HFF-Myc (cell line): ENCODE measurements at places on chromosomes 2 and 18.
A peak's percentile ranks its signal among the peaks of the same experiment; 100 is the strongest.

DNA sequence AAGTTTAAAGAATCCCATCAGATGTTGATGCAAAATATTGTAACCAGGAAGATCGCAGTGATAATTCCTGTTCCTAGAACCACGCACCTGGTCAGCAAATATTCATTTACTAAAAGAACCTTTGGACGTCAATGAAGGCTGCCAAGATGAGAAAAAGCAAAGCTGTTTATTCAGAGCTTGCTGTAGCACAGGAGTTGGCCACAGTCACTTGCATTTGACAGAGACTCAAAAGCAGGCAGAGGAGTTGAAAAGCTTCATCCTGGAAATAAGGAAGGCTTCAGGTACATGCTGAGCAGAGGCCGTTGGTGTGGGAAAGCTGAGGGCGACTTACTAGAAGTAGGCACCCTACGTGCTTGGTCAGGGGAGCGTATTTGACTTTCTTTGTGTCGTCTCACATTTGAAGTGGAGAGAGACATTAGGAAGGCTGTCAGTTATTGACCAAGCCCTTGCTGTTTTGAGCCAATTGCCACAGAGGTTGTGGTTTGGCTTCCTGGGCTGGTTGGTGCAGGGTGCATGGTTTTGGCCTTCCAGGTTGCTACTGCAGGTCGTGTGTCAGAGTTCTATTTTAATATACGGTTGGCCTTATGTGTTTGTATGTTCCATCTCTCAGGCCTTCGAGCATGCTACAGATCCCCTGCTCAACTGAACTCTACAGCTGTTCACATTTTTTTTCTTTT lies 289.6 kb downstream of the METTL4 start:
- DNase-seq: no peak

DNA sequence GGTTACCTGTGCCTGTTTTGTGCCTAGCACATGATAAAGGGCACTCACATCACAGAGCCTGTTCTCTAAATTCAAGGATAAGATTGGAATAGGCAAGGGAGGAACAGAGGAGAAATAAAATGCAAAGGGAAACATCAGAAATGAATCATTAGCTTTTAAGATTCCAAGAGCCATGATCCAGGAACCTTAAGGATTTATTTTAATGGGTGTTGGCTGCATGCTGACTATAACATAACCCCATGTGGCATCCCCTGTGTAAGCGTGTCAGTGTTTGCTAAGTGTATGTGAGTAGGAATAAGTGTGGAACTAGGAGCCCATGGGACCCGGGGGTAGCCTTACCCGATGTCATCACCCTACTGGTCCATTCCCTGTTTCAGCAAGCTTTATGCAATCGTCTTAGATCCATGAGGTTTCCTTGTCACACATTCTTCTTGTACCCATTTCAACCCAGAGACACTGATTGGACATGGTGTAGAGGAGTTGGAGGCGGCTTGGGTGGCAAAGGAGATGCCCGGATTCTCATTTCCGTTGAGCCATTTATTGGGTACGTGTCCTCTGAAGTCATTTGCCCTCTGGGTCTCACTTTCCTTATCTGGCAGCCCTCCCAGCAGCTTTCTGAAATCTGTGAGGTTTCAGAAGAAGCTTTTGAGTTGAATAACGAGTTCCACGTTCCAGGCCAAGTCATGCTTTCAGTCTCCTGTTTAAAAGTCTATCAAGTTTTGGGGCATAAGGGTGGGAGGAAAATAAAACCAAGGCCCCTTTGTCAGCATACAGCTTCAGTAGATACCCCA lies 117.0 kb downstream of the MGAT5 start:
- peak; percentile 27 for DNase-seq

DNA sequence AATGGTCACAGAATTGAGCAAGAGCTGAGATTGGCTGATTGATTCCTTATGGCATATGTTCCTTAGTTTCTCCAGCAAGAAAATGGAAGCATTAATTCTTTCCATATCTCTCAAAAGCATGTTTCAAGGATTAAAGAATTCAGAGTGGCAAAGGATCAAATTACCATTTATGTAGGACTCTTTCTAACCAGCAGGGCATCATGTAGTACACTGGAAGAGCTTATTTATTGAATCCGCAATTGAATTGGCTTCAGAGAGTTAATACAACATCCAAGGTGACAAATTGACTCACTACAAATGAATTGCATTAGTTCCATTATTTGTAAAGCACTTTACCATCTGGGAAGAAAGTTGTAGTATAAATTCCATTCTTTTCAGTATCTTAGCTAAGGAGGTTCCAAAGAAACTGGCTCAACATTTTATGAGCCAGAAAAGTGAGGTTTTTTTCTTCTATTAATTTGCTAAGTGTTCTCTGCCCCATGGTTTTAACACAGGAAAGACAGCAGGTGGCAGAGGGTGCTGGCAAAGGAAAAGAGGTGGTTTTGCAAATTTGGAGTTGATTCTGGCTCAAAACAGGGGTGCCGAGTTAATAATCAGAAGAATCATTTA lies 409.9 kb downstream of the MTX2 start:
- DNase-seq: no peak

- DNase-seq: no peak
These were observed 66.5 kb upstream of the CABLES1 start for GRCh38 chr18:23068570-23069310.

- DNase-seq: peak; percentile 36
These were observed 70.8 kb downstream of the RAPGEF4 start for GRCh38 chr2:172806493-172806892.

DNA sequence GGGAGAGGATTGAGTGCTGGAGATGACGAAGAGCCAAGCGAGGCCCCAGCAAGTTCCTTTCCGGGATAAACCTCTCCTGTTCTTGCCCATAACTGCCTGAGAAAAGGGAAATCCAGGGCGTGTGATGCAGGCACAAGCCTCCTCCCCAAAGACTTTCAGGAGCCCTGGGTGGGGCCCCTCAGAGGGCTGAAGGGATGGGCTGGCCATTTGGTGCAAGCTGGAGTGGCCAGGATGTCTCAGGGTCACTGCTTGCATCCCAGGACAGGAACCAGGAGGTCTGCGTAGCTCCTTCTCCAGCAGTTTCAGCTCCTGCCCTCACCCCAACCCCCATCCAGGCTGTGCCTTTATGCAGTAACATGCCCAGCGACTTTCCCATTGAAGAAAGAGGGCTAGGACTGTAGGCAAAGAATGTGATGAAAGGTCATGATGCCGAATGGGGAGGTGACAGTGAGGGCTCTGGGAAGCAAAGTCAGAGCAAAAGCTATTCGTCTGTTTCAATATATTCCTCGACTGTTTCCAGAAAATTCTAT lies 80.2 kb downstream of the PXDN start:
- no peak for DNase-seq

DNA sequence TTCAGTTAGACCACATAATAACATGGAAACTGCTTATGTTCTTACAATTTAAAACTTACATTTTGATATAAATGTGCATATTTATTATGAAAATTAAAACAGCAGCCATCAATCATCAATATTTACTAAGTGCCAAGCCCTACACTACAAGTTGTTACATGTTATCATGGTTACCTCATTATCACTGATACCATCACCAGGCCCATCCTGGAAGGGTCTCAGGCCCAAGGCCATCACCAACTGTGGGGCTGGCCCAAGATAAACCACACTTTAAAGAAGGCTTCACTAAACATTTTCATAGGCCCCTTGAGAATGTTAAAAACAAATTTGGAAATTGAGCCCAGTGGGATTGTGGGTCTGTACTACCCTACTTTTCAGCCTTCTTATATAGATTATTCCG lies 6.4 kb downstream of the ITSN2 start:
- DNase-seq: no peak

GRCh38 chr18:46283895-46284295 lies 179.7 kb downstream of the HAUS1 start:
- no peak for DNase-seq

DNA sequence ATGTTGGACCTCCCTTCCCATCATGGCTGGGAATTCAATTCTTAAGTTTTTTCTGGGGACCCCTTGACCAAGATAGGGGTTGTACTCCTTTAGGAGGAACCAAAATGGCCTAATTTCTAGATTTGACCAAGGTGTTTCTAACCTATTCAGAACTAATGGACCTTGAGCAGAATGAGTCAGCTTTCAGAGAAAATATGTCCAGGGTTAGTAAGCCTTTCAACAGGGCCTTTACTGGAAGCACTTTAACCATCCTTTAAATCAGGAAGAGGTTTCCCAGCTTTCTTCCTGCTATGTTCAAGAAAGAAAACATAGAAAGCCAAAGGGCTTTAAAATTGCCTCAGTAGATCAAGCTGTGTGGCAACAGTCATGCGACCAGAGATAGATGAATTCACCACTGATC lies 1184.9 kb upstream of the ACVR2A start:
- no peak for DNase-seq

DNA sequence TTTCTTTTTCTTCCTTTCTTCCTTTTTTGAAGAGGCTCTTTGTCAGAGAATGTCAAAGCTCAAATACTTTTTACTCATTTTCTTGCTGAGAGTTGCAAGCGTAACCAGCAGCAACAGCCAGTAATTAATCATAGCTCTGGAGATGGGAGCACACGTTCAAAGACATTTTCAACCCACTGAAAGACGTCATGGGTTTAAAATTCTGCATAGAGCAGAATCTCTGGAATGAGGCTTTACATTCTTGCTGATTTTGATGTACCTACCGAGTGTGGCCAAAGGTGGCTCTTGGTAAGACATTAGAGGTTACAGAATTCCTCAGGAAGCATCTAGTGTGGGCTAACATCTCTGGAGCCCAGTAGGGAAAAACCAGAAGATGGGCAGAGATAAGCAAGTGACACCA lies 292.5 kb downstream of the MTX2 start:
- no peak for DNase-seq

DNA sequence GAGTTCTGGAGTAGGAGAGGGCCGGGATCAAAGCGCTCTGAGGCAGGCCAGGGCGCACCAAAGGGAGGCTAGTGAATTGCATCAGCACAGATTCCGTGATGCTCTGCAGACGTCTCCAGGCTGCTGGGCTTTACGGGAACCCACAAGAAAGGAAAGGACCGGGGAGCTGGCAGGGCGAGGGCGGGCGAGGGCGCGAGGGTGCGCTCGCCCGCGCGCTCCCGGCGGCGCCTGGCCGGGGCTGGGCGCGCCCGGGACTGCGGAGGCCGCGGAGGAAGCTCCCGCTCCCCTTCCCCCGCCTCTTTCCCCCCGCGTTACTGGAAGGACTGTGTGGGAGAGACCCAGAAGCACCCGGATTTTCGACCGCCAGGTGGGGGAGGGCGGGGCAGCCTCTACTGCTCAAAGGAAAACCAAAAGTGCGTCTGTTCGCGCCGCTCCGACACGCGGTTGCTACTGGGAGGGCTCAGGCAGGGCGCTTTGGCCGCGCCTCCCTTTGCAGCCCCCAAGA lies 2.4 kb upstream of the FOSL2 start:
- peak; percentile 69 for DNase-seq

- DNase-seq: no peak
These were observed 503.6 kb downstream of the ARHGAP15 start for GRCh38 chr2:143632751-143633374.

GRCh38 chr2:174844295-174844708 lies 80.0 kb upstream of the CHRNA1 start:
- no peak for DNase-seq

GRCh38 chr18:47507651-47508050 lies 256.2 kb upstream of the SKOR2 start:
- no peak for DNase-seq

GRCh38 chr18:79549638-79550000 lies 130.0 kb upstream of the CTDP1 start:
- DNase-seq: no peak
